ENCODE measurements at places on chromosomes 6 and 20. TPM values are rescaled to one million over a fixed set of nuclear protein-coding genes. Genes with fewer than 3 reads are reported as not detected.

DNA sequence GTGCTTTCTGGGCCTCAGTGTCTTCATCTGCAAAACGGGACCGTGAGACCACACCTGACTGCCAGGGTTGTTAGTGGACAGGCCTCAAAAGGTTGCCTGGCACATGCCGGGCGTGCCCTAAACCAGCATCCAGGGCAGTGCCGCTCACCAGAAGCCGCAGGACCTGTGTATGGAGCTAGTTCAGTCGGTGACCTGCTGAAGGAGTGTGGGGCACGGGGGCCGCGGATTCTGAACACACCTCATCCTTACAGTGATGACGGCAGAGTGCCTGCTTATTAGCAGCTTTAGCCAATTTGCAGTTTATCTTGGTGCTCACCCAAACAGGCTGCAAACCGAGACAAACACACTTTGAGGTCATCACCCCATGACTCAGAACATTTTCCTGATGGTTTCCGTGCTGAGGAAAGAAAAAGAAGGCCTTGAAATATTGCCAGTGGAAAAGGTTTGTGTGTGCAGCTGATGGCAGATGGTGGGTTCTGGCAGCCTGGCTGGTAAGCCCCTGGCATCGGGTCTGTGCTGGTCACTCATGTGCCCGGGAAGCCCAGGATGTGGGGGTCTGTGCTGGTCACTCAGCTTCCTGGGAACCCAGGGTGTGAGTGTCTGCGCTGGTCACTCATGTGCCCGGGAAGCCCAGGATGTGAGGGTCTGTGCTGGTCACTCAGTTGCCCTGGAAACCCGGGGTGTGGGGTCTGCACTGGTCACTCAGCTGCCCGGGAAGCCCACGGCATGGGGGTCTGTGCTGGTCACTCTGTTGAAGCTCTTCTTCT, 153.8 kb downstream of the ERMARD start:
- DNase-seq, result peak; percentile 69

- no peak for DNase-seq
Measured at GRCh38 chr6:158808941-158809678, 10.1 kb downstream of the EZR start.

- DNase-seq, result no peak
Measured at GRCh38 chr6:156848533-156848932, 71.4 kb downstream of the ARID1B start.

- DNase-seq, result no peak
Measured at GRCh38 chr6:3292431-3293197, 33.9 kb downstream of the PSMG4 start.

DNA sequence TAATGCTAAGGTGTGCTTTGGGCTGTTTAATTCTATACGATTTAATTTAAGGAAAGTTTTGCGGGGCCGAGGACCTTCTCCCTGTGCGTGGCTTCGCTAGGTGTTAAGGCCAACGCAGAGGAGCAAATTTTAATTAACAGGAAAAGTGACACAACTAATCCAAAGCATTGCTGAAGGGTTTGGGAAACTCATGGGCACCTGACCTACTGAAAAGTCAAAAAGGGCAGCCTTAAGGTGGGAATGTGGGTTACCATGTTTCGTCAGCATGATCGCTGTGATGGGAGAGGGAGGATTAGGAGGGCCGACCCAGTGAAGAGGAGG, 415 bp upstream of the CUL9 start:
- DNase-seq, result no peak

DNA sequence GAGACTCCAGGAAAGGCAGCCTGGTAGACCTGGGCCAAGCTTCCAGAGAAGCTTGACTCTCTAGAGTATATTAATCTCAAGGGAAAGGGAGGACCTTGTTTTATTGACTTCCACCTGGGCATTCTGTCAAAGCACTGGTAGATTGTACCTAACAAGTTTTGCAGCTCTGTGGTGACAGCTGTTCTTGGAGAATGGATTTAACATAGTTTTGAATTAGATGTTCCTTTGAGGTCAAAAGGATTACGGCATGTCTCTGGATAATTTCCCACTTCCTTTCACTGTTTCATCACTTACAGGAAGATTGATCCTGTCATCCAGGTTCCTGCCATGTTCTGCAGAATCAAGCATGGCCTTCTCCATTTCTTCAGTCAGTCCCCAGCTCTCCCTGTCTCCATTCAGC, 246.0 kb downstream of the PHACTR1 start:
- no peak for DNase-seq

Gene ATF6B
- total RNA-seq, result 15.0 TPM

Gene GTSF1L
- total RNA-seq, result not detected

Gene GLP1R
- 1.9 TPM for total RNA-seq

Gene REV3L
- total RNA-seq, result 34.2 TPM

Data from right atrium auricular region (tissue), 2 donors.